NCI-H1694 treated with DMSO at 0.1 percent for 48 hours (cell line): ENCODE measurements at places on chromosomes 13 and 19.

DNA sequence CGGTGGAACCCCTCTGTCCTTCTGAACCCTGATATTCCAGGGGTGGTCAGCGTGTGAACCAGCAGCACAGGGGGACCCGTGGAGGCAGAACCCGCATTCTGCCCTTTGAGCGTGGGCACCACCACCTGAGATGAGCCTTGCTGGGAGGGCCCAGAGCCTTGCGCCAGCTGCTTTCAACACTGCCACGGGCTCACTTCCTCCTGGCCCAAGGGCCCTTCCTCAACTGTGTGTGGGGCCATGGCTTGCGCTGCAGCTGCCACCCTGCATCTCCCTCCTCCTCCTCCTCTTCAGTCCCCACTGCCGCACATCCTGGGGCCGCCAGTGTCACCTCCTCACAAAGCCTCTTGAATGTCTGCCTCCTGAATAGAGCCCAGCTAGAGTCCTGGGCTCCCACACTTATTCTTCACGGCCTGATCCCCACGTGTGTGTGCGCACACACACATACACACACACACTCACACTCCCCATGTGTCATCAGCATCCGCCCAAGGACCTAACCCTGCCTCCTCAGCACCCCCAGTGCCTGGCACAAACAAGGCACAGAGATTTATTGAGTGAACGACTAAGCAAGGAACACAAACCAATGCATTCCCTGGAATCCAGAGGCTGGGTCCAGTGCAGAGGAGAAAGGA lies 26.9 kb upstream of the TMEM160 start:
- no peak for DNase-seq

DNA sequence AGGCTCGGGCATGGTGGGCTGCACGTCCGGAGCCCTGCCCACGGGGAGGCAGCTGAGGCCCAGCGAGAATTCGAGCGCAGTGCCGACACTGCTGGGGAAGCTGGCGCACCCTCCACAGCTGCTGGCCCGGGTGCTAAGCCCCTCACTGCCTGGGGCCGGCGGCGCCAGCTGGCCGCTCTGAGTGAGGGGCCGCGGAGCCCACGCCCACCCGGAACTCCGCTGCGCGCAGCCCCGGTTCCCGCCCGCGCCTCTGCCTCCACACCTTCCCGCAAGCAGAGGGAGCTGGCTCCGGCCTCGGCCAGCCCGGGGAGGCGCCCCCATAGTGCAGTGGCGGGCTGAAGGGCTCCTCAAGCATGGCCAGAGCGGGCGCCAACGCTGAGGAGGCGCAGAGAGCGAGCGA lies 2080.4 kb downstream of the PCDH9 start:
- DNase-seq = no peak

DNA sequence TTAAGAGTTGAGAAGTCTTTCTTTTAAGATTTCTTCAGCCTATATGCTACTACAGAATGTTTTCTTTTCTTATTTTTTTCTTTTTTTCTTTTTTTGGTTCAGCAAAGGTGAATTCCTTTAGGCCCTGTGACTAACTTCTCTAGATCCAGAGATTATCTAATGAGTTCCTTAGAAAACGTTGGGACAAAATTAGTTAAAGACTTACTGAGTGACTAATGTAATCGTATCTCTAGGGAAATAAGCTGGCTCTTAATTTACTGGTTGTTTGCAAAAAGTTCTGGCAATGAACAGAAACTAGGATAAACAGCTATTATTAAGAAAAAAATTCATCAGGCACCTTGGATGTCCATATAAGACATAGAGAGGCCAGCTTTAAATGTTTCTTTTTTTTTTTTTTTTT lies 30.7 kb upstream of the CSNK1A1L start:
- no peak for DNase-seq

GRCh38 chr13:24218977-24219376 lies 58.5 kb downstream of the SPATA13 start:
- no peak for DNase-seq

GRCh38 chr13:58083064-58083463 lies 451.5 kb downstream of the PCDH17 start:
- DNase-seq = no peak
